ENCODE measurements at places on chromosomes 5 and 9. TPM values are rescaled to one million over a fixed set of nuclear protein-coding genes. Genes with fewer than 3 reads are reported as not detected.

GRCh38 chr5:116824751-116825438 is 250.3 kb upstream of the SEMA6A start:
- DNase-seq = no peak

- DNase-seq = no peak
Observed at GRCh38 chr5:78653031-78653430, 4.5 kb upstream of the LHFPL2 start.

GRCh38 chr5:140311011-140311467 is 8.1 kb upstream of the PFDN1 start:
- DNase-seq = no peak

Gene TMOD1
- total RNA-seq = 4.4 TPM

GRCh38 chr9:89470224-89470839 is 27.6 kb downstream of the SEMA4D start:
- DNase-seq = no peak

DNA sequence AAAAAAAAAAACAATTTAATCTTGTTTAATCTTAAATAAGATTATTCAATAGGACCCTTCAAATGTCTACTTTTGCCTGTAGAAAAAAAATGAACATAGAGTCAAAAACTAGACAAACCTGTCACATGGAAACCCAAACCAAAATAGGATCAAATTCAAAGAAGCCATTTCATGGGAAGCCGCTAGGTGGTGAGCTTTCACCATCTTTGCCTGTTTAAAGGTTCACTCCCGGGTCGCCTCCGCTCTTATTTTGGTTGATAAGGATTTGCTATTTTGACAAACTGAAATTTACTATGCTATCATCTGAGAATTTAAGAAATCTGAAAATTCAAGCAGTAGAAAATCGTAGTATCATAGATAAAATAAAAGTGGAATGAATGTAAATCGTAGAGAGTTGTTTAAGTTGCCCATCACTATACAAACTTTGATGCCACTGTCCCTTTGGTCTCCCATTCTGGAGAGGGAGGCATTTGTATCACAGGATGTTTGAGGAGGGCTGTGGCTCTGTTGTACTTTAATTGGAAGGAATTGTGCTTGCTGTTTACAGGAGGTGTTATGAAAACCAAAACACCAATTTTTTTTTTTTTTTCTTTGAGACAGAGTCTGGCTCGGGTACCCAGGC is 43.5 kb upstream of the DNAH5 start:
- DNase-seq = no peak

DNA sequence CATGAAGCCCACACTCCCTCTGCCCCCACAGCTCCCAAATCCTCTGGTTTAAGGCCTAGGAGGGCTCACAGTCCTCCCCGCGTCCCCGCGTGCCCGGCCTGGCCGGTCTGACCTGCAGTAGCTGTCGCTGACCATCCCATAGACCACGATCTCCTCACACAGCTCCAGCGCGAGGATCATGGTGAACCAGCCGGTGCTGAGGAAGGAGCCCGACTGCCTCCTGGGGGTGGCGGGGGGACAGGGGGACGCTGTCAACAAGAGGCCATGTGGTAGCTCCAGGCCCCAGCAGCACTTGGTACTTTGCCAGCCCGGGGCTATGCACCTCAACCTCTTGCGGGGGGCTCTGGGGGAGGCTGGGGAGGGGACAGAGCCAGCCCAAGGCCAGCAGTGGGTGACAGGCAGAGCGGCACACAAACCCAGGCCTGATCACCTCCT is 7.0 kb downstream of the ST6GALNAC4 start:
- DNase-seq = no peak

Gene PCSK1
- 0.25 TPM for total RNA-seq

DNA sequence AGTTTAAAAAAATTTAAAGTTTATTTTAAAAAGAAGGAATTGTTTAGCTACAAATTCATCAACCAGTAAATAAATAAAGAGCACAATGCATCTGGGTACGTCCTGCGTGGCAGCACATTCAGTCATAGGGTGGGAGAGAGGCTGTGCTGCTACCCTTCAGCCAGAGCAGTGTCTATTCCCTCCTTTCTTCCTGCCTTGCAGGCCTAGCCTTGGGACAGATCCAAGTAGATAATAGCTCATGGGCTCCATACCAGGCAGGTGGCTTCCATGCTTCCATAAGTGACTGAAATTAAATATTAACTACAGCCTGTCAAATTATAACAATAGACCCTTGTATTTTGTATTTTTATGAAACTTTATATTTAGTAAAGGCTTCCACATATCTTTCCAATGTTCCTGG is 408.3 kb upstream of the RGMB start:
- DNase-seq = no peak

- peak; percentile 11 for DNase-seq
Observed at GRCh38 chr9:127167560-127168326, 45.3 kb upstream of the ANGPTL2 start.

GRCh38 chr5:160133071-160133917 is 14.0 kb upstream of the PWWP2A start:
- DNase-seq = peak; percentile 67

- DNase-seq = no peak
Observed at GRCh38 chr9:69569738-69570451, 102.3 kb downstream of the APBA1 start.

DNA sequence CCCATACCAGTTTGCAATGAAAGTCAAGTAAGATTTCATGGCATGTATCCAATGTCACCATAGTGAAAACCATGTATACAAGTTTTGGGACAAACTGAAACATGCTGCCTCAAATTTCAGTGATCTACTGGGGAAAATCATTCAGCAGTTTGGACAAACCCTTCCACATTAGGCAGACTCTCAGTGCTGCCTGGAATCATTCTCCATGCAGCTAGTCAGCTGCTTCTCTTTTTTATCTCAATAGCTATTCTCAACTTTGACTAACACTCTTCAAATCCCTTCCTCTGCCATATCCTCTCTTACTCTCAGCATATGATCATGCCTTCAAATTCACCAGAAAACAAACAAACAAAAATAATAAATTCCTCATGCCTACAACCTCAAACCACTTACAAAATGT is 323.3 kb downstream of the MAN2A1 start:
- DNase-seq = no peak

DNA sequence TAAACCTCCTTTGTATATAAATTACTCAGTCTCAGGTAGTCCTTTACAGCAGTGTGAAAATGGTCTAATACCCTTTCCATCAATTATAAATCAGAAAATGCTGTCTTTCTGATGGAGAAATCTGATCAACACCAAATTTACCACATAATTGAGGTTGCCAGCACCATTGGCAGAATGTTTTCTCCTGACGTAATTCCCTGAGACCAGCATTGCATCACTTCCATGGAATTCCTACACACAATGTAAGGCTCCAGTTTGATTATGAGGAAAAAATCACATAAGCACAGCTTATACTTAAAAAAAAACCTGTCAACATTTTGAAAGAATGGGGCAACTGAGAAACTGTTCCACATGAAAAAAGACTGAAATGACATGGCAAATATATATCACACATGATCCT is 618.7 kb upstream of the CDH6 start:
- no peak for DNase-seq

DNA sequence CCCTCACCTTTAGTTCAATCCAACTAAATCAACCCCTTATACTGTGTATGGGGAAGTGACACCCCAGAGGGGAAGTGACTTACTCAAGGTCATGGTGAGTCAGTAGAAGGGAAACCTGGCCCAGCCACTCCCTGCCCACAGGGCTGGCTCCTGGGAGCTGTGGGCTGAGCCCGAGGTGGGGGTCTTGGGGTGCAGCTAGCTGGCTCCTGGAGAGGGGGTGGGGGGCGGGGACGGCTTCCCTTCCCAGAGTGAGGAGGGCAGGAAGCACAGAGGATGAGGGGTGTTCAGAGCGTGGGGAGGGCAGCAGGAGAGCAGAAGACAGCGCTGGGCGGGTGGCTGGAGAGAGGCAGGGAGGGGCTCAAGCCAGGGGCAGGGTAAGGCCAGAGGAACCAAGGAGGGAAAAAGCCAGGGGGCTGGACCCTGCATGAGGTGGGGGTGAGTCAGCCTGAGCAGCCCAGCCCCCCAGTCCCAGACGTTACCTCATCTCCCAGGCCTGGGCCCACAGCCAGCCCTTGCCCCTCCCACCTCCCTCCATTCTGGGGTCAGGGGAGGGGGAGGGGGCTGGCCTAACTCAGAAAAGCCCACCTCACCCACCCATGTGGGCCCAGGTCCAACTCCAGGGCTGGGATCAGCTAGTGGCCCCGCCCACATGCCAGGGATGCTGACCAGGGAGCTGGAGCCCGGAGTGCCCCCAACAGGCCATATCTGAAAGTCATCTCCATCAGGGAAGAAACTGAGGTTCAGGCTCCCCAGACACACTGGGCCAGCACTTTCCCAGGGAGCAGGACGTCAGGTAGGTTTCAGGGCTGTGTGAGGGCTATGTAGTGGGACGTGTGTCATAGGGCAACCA is 2.8 kb downstream of the PDLIM7 start:
- no peak for DNase-seq

DNA sequence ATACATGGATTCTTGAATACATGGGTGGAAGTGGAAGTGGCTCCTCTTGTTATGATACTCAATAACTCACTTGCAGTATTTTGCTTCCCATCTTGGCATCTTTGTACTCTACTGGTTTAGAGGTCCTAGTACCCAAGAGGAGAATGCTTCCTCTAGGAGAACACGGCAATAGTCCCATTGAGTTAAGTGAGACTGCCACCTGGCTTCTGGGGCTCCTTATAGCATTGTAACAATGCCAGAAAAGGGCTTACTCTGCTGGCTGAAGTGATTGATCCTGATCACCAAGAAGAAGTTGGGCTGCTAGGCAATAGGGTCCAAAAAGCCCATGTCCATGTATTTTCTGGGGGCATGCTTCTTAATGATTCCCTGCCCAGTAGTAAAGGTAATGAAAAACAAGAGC is 627.6 kb upstream of the SGCD start:
- DNase-seq = no peak

- DNase-seq = no peak
Observed at GRCh38 chr9:88106492-88106891, 31.8 kb downstream of the SPATA31C2 start.

DNA sequence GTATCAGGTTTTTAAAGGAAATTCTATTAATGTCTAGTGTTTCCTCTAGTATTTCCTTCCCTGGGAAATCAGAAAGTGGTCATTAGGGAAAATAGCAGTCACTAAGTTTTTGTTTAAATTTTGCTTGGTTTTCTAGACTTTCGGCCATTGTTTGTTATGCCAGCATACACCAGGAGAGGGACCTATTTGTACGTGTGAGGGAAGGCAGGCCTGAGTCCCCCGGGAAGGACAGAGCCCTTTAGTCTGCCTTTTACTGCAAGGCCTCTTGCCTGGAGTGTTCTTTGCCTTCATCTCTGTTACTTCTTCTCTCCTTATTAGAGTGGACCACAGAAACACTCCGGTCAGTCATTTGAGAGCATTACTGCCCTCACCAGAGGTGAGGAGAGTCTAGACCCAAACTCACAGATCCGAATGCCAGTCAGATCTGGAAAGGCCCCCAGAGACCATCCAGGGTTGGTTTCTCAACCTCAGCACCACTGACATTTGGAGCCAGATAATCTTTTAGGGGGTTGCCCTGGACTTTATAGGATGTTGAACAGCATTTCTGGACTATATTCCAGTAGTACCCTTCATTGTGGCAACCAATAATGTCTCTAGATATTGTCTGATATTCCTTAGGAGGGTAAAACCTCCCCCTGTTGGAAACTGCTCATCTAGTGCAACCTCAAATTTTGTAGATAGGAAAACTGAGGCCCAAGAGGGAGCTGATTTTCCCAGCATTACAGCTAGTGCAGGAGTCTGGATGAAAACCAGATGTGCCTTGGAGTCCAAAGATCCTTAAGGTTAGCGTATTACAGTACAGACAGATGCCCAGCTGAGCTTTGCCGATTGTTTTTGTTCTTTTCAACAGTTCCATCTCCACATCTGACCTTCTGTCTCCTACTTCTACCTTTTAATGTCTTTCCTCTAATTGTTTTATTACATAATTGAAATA is 93.0 kb upstream of the NIPAL4 start:
- no peak for DNase-seq
